ENCODE measurements at places on chromosomes 7 and 10.

DNA sequence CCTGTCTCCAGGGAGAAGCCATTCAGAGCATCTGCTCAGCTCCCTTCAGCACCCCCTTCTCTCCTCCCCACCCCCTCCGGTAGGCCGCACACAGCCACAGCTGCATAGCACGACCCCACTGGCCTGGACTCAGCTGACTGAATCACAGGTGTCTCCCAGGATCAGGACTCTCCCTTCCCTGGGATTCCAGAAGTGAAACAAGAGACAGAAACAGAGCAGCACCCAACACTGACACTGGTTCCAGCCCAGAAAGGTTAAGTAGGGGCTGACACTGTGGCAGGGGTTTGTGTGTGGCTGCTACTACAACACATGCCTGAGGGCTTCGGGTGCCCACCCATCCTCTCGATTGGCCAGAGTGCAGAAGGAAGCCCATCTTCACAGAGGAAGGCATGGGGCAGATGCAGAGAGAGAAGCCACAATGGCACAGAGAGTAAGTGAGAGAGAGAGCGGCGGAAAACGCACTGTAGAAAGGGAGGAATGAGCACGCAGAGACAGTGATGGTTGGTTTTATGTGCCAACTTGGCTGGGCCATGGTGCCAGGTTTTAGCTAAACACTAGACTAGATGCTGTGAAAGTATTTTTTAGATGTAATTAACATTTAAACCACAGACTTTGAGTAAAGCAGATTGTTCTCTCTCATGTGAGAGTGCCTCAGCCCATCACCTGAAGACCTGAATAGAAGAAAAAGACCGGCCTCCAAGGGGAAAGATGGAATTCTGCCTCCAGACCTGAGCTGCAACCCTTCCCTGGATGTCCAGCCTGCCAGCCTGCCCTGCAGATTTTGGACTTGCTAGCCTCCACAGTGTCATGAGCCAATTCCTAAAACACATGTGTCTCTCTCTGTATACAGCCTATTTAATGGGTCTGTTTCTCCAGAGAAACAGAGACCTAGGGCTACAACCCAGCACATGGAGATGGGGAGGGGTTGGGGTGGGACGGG, 107.5 kb downstream of the GRB10 start:
- DNase-seq: no peak

DNA sequence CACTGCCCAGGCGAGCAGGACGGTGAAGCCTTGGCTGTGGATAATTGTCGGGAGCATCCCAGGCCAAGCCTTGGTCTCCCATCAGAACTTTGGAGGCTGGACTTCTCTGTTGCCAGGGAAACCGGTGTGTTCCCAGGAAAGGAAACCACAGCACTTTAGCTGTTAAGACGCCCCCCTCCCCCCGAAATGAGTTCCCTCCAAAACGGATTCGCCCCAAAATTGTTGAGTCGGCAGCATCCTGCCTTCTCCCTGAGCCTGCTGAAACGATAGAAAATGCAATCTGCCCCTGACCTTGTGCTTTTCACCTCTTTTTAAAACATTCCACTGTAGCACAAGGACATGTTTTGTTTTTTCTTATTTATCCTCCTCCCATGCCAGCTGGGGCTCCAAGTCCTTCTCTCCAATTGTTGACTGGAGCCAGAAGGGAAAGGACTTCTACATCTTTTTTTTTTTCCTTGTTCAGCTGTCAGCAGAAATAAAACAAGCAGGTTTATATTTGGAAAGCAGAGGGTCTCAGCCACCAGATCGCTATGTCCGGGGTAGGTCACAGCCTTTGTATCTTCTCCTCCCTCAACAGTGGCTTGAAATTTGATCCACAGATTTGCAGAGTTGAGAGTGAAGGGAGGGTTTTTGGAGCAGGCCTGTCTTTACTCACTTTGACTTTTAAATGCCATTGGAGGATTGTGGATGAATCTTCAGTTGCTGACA, 116.5 kb downstream of the ZMIZ1 start:
- no peak for DNase-seq

- no peak for DNase-seq
Observed at GRCh38 chr7:37729181-37729580, 45.6 kb downstream of the GPR141 start.

DNA sequence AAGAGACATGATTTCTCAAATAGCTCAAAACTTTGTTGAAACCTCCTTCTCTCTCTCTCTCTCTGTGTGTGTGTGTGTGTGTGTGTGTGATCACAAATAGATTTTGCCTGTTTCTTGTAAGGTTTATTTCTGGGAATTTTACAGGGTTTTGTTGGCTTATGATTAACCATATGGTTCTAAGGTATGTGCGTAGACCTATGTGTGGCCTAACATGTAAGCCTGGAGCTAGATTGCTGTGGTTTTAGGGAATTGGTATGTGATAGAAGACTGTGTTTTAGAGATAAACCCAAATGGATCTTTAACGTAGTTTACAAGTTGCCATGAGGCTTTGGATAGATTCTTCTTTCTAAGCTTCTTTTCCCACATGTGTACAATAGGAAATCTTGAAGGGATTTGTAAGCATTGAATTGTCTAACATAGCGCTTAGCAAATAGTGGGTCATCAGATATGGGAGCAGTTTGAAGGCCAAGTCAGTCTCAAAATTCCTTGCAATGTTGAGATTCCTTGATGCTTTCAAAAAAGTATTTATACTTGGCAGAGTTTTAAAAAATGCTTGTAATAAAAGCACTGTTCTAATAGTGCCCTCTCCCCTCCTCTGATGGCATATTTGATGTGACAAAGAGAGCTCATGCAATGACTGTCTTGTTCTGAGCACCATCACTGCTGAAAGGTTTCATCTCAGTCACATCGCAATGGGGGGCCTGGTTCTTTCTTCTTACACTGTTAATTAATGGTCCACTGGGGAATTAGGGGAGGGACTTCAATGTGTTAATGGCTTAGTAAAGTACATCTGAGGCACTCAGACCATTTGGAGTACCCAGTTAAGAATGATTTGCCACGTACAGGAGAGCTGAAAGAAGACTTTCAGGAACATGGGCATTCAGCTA, 118.2 kb downstream of the SNX10 start:
- no peak for DNase-seq

GRCh38 chr7:16773326-16773725, 19.8 kb downstream of the TSPAN13 start:
- no peak for DNase-seq

DNA sequence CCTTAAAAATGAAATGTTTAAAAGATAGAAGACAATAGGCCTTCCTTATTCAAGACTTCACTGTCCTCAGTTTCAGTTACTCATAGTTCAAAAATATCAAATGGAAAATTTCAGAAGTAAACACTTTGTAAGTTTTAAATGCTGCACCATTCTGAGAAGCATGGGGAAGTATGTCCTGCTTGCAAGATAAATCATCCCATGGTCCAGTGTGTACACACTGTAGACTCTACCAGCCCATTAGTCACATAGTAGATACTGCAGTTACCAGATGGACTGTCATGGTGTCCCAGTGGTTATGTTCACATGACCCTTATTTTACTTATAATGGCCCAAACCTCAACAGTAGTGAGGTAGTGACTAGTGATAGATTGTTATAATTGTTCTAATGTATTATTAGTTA, 69.5 kb downstream of the PTPN12 start:
- DNase-seq: no peak

GRCh38 chr7:64599359-64599758, 36.5 kb upstream of the ZNF680 start:
- DNase-seq: no peak

DNA sequence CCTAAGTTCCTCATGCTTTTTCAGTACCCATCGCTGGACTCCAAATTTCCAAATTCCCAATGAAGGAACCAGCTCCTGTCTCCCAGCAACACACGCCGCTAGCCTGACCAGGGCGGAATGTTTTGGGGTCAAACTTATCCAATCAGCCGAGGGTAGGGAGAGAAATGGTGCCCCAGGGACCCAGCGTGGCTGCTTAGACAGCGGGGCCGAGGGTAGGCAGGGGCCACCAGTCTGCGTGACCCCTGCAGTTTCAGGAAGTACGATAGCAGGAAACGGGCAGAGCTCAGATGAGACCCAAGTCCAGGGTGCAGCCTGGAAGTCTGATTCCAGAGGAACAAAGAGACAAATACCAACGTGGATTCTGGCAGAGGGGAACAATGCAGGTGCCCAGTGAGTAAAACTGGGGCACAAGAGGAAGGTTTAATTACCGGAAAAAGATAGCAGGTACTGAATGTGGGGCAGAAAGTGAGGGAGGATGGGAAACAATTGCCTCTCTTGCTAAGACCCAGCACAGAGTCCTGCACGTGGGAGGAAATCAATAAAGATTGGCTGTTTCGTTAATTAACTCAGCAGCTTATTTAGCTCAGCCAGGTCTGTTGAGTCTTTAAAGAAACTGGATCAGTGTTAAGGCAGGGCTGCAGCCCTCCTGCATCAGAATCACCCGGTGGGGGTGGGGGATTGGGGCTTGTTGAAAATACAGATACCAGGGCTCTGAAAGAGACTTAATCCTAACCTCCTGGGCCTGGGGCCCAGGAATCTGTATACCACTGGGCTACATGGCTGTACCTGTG, 50.4 kb upstream of the NFE2L3 start:
- no peak for DNase-seq

DNA sequence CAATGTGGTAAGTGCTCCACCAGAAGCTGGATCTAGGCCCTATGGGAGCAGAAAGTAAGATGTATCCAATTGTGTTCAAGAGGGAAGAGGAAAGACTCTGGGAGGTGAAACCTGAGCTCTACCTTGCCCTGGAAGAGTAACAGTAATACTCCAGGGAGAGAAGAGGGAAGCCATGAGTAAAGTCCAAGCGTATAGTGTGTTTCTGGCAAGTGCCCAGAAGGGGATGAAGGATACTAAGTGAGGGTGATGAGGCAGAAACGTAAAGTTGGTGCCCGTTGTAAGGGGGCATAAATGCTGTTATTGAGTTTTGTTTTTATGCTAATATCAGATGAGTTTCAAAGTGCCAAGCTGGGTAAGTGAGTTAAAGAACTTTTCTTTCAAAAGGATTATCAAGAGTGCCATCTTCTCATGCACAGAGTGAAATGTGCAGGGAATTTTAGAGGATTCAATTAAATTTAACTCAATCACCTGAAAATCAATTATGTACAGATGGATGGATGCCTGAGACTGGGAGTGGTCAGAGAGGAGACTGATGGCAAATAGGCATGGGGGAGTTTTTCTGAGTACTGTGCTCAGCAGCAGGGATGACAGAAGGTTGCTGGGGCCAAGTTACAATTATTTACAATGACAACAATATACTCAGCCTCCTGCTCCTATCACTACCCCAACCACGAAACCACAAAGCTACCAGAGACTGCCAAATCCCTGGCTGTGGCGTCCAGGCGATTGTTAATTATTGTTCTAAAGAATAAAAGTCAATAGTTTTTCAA, 123.3 kb upstream of the LAMB4 start:
- DNase-seq: no peak

- peak; percentile 33 for DNase-seq
Observed at GRCh38 chr7:4745971-4746919, 29.2 kb upstream of the AP5Z1 start.

DNA sequence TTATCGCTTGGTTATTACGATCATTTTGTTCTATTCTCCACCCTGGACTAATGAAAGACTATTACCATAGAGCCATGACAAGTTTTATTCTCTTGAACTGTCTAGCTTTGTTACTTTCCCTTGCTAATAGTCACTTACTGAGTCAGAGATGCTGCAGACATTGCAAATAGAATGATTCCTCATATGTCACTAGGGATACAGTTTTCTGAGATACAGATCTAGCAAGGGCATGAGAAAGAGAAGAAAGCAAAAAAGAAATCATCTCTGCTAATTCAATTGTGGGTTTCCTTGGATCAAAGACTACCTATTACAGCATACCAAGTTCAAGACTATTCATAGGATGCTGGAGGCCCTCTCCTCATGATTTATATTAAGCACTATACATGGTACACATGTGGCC, 204.3 kb downstream of the MBL2 start:
- no peak for DNase-seq

DNA sequence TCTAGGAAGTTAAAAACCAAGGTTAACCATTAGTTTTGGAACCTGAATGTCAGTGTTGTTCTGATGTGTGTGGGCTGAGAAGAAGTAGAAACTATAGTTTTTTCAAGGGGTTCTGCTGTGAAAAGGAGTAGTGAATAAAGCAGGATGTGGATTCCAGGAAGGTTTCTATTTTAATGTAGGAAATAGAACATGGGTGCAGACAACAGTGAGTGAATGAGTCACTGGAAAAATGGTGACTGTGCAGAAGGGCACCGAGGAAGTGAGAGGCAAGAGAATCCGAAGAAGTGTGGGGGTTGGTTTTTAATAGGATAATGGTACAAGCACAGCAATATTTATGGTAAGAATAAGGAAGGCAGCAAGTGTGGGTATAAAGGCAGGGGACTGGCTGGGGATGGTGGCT, 120.4 kb downstream of the ARHGAP21 start:
- no peak for DNase-seq

DNA sequence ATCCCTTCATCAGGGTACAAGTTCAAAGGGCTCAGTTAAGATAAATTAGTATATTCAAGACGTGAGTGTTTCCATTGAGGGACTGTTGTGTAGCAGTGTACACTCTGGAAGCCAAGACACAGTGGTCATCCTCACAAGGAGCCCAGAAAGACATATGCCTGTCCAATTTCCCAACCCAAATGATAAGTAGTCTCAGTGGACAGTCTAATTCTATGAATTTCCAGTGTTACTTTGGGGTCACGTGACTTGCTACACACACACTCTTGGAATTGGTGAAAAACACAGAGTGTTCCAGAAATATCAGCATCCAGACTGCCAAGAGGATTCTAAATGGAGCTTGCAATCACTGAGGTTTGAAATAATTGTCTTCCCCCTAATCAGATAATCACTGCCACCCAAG, 365.1 kb downstream of the WDR11 start:
- DNase-seq: no peak

DNA sequence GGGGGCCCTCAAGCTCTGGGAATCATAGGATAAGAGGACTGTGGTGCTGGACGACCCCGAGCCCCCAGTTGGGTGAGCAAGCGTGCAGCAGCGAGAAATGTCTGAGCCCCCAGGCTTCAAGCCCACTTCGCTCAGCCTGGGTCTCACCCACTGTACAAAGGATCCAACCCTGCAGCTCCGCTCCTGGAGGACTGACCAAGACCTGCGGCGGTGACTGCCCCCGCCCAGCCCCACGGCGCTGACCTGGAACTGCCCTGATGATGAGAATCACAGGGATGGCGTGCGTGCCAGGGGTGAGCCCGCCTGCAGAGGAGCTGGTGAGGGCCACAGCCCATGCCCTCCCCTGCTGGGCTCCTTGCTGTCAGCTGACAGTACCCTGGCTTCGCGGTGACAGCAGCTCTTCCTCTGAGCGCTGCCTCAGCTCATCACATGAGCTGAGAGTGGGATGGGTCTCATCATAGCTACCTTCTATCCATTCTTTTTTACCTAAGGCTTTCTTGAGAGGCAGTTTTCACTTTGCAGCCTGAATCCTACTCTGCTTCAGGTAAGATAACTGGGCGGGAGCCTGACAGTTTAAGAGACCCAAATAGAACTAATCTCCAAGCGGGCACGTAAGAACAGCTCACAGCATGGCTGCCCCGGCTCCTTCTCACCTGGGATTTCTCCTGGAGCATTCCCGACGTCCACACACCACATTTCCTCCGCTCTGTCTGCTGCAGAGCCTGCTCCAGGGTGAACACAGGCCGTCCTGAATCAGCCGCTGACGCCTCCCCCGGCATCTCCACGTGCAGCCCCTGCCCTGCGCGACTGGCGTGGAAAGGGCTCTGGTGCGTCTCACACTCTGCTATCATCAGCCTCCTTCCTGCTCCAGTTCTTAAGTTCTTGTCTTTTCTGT, 329.9 kb downstream of the PTPRN2 start:
- no peak for DNase-seq
